ENCODE measurements at places on chromosomes 3 and 15.
A peak's percentile ranks its signal among the peaks of the same experiment; 100 is the strongest.

- no peak for DNase-seq
Measured at GRCh38 chr15:39083213-39083612, 497.7 kb upstream of the THBS1 start.

- DNase-seq, result peak; percentile 78
Measured at GRCh38 chr3:48425281-48425812, 4.5 kb downstream of the PLXNB1 start.

GRCh38 chr3:116966649-116967048 is 257.1 kb downstream of the TUSC7 start:
- DNase-seq, result no peak

DNA sequence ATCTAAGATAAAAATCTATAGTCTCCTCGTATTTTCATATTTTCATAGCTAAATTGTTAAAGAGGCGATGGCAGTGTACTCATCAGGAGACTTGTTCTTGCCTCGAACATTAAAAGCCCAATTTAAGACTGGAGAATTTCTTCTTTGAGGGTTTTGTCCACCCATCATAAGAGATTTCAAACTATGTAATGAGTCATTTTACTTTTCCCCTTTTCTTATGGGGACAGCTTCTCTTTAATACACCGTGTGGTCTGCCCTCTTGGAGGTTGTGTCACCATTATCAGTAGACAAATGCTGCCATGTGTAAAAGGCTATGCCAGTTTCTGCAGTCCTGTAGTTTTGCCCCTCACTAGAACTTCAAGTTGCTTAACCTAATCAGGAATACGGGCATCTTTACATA is 16.9 kb downstream of the TGFBR2 start:
- no peak for DNase-seq

- no peak for DNase-seq
Measured at GRCh38 chr3:177703788-177704187, 506.5 kb upstream of the TBL1XR1 start.
